ENCODE measurements at places on chromosomes 3 and 15.

DNA sequence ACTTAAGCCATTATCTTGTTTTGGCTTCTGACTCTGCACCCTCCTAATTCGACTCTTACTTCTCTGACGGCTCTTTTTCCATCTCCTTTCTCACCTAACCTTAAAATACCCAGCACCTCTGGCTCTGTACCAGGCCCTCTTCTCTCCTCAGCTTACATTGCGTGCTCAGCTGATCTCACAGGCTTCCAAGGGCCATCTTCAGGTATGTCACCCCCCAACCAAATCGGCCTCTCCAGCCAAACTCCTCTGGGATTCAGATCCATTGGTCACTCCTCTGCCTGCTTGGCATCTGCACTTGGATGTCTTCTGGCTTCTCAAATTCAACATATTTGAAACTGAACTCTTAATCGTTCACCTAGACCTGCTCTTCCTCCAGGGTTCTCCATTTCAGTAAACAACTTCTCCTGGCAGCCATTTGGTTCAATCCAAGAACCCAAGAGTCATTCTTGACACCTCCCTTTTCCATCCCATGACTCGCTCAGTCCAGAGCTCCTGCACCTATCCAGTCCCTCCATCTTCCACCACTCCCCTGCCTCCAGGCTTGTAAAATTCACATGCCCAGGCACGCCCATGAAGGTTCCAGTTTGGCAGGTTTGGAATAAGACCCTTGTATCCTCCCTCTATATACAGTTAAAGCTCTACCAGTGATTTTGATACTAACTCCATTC lies 35.2 kb upstream of the SLC41A3 start:
- no peak for DNase-seq

- DNase-seq: no peak
Observed at GRCh38 chr3:105629718-105630117, 239.1 kb downstream of the CBLB start.

- peak; percentile 82 for DNase-seq
Observed at GRCh38 chr3:141876891-141877621, 613 bp downstream of the ATP1B3 start.

GRCh38 chr15:98896002-98896721 lies 111.4 kb downstream of the PGPEP1L start:
- no peak for DNase-seq

DNA sequence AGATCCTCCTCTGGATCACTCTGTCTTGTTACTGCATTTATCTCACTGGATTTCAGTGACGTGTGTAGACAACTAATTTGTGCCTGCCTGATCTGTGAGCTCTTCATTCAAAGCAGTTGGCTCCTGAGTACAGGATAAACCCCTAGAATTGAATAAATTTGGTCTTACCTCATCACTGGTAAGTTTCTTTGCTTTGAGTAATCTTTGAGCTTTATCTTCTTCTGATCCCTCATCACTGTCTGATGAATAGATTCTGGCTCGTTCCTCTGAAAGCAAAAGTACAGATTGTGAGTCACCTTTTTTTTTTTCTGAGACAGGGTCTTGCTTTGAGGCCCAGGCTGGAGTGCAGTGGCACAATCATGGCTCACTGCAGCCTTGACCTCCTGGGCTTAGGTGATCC lies 24.5 kb downstream of the LEO1 start:
- no peak for DNase-seq

DNA sequence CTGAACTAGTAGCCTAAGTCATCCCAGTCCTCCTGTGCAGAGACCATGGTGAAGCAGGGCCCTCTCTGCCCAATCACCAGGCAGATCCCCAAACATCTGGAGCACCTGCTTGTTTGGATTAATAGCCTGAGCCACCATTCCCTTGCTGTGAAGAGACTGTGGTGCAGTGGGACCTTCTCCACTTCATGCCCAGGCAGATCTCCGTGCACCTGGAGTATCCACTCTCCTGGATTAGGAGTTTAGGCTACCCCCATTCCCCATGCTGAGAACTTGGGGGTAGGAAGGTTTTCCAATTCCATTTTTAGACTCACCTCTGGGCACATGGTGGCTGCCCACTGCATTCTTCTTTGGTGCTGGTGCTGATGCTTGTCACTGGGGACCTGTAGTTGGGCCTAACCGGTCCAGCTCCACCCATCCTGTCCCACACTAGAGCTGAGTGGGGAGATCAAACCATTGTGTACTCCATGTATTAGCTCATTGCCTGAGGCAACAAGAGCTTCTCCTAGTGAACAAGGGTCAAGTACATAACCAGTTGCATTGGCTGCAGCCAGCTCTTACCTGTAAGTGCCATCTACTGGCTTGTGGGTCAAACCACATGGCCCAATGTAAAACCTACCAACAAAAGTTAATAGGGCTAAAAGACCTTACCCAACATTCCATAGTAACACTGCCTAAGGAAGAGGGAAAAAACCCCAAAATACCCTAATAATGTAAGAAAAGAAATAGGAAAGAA lies 382.5 kb upstream of the CBLB start:
- no peak for DNase-seq

GRCh38 chr3:12947504-12948369 lies 106.4 kb upstream of the RPL32 start:
- peak; percentile 75 for DNase-seq

- DNase-seq: no peak
Observed at GRCh38 chr3:181948286-181948685, 236.6 kb downstream of the SOX2 start.

DNA sequence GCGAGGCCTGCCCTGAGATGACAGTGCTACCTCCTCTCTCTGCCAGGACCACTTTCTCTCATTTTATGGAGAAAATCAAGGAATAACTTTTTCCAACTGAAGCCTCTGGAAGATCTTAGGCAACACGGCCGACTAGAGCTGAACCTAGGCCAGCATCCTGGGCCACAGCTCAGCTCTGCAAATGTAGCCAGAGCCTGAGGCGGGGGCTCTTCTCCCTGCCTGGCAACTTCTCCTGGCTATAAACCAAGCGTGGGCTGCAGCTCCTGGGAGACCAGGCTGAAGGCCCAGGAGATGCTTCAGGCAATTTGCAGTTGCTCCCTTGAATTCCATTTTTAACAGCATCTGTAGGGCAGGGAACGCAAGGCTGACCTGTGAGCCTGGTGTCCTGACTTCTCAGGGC lies 74.9 kb downstream of the CEMIP start:
- DNase-seq: no peak

GRCh38 chr3:143240886-143241285 lies 121.3 kb downstream of the CHST2 start:
- no peak for DNase-seq
